ENCODE measurements at places on chromosomes 1 and 21.

DNA sequence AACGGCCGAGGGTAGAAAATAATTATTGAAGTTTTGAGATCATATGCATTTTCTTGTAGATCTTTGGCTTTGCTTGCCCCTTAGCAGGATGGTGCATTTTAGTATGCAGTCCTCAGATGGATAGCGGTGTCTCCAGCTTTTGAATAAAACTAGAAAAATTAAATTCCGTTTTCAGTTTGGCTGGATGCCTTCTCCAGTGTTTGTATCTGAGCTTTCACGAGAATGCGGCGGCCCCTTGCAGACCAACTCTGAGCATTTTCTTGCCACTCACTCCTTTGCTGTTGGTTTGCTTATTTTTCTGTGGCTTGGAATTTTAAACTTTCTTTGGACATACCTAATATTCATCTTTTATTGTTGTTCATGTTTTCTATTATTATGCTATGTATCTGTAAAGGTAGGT lies 192.6 kb downstream of the NFIA start:
- no peak for DNase-seq

DNA sequence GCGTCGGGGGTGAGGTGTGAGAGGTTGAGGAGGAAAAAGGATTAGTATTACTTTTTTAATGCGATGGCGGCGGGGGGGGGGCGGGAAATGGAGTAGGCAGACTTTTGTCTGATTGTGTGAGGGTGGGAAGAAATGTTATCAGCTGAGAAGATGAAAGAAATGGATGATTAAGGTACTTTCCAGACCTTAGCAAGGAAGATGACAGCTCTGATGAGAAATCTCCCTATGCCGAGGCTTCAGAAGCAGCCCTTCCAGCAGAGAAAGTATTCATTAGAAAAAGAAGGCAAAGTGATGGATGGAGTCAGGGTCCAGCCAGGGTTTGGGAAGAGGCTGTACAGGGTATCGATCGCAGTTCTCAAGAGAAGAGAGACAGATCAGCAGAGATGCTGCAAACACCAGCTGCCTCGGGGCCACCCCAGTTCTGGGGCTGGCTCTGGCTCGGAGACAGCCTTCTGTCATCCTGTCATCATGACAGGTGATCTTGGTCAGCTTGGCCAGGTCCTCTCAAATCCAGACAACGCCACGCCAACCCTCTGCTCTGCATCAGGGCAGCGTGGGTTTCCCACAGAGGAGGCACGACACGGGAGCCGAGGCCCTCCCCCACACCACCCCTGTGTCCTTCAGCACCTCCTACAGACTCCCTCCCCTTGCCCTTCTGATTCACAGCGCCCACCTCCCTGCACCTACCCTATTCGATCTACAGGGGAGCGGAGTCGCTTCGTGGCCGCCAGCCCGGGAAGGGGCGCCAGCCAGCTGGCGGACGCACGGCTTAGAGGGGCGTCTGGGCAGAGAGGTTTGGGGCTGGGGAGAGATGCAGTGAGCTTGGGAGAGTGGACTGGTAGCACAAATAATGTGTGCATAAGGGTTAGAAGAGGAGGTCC lies 674 bp upstream of the ATXN7L2 start:
- peak; percentile 35 for DNase-seq

- peak; percentile 67 for DNase-seq
Measured at GRCh38 chr21:25881524-25882376, 147.0 kb downstream of the GABPA start.

- DNase-seq, result peak; percentile 88
Measured at GRCh38 chr1:112808861-112809684, 93.9 kb upstream of the PPM1J start.

GRCh38 chr1:205678286-205679111 lies 1.8 kb downstream of the SLC45A3 start:
- peak; percentile 20 for DNase-seq

DNA sequence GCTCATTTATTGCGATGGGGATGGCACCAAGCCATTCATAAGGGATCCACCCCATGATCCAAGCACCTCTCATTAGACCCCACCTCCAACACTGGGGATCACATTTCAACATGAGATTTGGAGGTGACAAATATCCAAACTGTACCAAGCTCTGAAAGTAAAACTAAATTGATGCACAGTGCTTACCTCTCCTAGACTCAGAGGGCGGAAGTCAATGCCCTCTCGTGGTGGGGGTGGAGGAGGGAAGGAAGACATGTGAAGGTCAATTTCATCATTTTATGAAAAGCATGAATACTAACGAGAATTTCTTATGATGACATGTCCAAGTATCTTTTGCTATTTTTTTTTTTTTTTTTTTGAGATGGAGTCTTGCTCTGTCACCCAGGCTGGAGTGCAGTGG lies 120.0 kb downstream of the PGBD5 start:
- DNase-seq, result no peak

GRCh38 chr21:42299324-42300044 lies 15.7 kb downstream of the TFF3 start:
- no peak for DNase-seq

- DNase-seq, result peak; percentile 33
Measured at GRCh38 chr1:109181085-109181806, 32.5 kb upstream of the SARS1 start.

- DNase-seq, result no peak
Measured at GRCh38 chr21:37281993-37282392, 14.9 kb upstream of the VPS26C start.

GRCh38 chr1:43699281-43699680 lies 8.1 kb upstream of the ST3GAL3 start:
- no peak for DNase-seq

DNA sequence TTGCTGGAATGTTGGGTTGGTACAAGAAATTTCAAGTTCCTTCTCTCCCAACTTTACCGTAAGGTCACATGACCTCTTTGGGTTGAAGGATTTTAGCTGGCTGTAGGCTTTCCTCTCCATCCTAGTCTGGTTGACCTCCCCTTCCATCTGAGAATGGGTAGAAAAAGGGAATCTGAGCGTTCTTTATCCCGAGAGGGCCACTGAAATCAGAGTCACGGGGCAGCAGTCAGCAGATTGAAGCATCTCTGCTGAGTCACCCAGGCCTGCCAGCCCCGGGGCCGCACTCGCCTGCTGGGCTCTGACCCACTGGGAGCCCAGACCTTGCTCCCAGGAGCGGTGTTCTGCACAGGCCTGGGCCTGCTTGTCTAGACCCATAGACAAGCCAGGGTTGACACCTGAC lies 31.0 kb downstream of the TMCC2 start:
- peak; percentile 41 for DNase-seq

DNA sequence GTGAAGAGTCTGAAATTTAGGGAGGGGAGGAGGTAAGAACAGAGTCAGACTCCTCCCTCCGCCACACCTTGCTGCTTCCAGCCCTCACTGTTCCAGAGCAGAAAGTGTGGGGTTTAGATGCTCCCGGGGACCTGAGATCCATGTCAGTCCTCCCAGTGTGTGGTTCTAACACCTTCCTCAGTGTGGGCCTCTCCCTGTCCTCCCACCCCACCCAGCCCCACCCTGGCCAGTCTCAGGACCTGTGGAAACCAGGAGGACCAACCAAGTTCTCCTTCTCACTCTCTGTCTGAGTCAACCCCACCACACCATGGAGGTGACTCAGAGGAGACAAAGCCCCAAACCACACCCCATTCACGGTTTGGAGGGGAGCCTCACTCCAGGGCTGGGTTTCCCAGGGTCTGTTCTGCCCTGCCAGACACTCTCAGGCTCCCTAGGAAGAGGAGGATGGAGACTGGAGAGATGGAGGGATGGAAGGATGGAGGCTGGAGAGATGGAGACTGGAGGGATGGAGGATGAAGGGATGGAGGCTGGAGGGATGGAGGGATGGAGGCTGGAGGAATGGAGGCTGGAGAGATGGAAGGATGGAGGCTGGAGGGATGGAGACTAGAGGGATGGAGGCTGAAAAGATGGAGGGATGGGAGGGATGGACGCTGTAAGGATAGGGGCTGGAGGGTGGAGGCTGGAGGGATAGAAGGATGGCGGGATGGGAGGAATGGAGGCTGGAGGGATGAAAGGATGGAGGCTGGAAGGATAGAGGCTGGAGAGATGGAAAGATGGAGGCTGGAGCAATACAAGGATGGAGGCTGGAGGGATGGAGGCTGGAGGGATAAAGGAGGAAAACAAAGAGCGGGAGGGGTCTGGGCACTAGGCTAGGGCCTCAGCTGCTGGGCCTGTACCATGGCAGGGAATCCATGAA lies 100.9 kb upstream of the RUNX3 start:
- DNase-seq, result peak; percentile 60

DNA sequence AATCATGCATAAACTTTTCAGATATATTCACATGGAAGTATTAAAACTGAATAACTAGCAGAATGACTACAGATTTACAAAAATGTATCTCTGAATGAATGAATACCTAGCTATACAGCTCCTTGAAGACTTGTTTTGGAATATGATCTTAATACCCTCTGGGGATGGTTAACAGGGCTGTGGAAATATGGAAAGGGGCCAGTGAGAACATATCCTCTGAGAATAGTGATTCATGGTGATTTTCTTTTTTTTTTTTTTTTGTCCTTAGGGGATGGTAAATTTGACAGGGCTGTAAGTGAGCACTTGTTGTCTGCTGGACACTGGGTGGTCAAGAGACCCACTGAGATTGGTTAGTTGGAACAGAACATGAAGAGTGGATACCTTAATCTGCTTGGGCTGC lies 80.7 kb upstream of the HP1BP3 start:
- DNase-seq, result peak; percentile 60

- DNase-seq, result peak; percentile 83
Measured at GRCh38 chr1:205273551-205273982, 45.8 kb downstream of the TMCC2 start.

DNA sequence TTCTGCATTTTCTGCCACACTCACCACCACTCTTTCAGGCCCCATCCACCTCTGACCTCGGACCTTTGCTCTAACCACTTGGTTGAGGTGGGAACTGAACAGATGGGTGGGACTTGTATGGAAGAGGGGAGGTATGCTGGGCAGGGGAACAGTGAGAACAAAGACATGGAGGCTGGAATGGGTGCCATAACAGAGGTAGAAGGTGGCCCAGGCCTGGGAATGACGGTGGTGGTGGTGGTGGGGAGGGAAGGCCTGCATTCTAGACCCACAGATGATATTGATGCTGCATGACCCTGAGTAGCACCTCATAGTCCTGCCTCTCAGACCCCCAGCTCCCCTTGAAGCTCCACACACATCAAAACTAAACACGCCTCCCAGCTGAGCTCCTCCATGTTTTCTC lies 5.2 kb upstream of the CSF3R start:
- DNase-seq, result no peak

DNA sequence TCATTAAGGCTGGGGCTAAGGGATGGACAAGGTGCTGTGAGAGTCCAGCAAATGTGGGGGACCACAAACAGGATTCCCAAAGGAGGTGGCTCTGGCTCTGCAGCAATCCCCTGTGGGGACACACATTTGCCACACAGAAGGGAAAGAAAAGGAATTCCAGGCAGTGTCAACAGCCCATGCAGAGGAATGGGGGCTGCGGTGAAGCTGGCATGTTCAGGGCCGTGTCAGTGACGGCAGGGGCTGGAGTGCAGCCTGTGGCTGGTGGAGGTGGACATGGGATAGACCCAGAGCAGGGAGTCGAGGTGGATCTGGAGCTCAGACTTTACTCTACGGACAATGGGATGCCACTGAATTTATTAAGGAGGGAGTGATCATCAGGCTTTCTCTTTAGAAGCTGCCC lies 183.2 kb downstream of the TRABD2B start:
- no peak for DNase-seq

- DNase-seq, result no peak
Measured at GRCh38 chr1:3236361-3236760, 167.4 kb downstream of the PRDM16 start.

- no peak for DNase-seq
Measured at GRCh38 chr1:171507435-171507834, 22.1 kb downstream of the PRRC2C start.

GRCh38 chr1:76632136-76632535 lies 235.1 kb upstream of the ST6GALNAC5 start:
- no peak for DNase-seq

- peak; percentile 95 for DNase-seq
Measured at GRCh38 chr1:8197493-8198282, 120.2 kb upstream of the SLC45A1 start.

DNA sequence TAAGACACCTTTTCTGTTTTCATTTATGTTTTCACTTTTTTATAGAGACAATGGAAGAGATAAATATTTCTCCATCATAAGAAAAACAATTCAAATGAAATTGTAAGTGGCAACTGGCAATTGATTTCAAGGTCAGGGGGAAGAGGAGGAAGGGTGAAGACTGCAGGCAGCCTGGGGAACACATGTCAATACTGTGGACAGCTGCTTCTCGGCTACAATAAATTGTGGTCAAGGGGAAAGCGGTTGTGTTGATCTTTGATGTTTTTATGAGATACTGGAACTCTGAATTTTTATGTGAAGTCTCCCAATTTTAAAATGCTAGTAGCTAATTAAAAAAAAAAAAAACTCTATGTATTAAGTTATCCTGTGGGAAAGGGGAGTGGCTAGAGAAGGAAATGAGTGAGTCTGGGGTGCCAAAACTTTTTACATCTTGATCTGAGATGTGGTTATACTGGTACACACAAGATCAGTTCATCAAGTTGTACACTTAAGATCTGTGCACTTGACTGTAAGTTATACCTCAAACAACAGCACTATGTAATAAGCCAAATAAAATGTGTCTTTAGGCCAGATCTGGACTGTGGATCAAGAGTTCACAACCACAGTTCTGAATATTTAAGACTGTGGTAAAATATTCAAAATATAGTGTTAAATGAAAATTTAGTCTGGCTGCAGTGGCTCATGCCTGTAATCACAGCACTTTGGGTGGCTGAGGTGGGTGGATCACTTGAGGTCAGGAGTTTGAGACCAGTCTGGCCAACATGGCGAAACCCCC lies 18.0 kb downstream of the SSX2IP start:
- no peak for DNase-seq
